ENCODE measurements at places on chromosomes 7 and 10. TPM values are rescaled to one million over a fixed set of nuclear protein-coding genes. Genes with fewer than 3 reads are reported as not detected.
A peak's percentile ranks its signal among the peaks of the same experiment; 100 is the strongest.

DNA sequence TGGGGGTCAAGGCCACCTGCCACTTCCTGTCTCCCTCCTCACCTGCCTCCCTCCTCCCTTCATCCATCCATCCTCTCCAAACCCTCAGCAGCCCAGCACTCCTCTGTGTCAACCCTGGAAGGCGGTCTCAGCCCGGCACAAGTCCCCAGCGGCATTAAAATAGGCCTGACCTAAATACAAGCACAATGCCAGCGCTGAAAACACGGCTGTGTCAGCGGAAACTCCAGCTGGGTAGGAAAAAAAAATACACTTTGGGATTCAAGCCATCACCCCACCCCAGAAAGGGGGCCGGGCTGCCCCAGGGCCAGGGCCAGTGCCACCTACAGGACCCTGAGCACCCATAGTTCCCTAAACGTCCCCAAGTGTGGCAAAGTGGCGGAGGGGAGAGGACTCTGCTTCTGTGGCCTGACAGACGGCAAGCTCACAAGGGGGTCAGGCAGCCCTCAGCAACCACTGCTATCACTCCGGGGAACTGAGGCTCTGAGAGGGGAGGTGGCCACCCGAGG, 22.7 kb upstream of the GTF2IRD1 start:
- H3K4me1 ChIP-seq, result peaks cover 8% of the 10 kb centered on the region
- H3K36me3 ChIP-seq, result no peaks in the 10 kb centered on the region
- no peaks in the 10 kb centered on the region for H3K27me3 ChIP-seq
- H3K4me3 ChIP-seq, result no peak overlapping the region
- peak overlapping the region; percentile 50 for H3K27ac ChIP-seq
- peak; percentile 60 for DNase-seq

- peaks cover 39% of the 10 kb centered on the region for H3K4me1 ChIP-seq
- H3K4me3 ChIP-seq, result no peak overlapping the region
- no peaks in the 10 kb centered on the region for H3K27me3 ChIP-seq
- DNase-seq, result no peak
- H3K27ac ChIP-seq, result no peak overlapping the region
- no peaks in the 10 kb centered on the region for H3K36me3 ChIP-seq
These were observed 292.0 kb downstream of the CCDC3 start for GRCh38 chr10:12709521-12709963.

The EVX1 gene
- total RNA-seq, result not detected

The FAM25A gene
- total RNA-seq, result not detected

The DDC gene
- total RNA-seq, result 2.7 TPM

- peaks cover 23% of the 10 kb centered on the region for H3K27me3 ChIP-seq
- no peak overlapping the region for H3K4me3 ChIP-seq
- peaks cover 37% of the 10 kb centered on the region for H3K4me1 ChIP-seq
- no peak overlapping the region for H3K27ac ChIP-seq
These were observed 967 bp downstream of the ELFN1 start for GRCh38 chr7:1670894-1671593.

The CTNNA3 gene
- not detected for total RNA-seq
